ENCODE measurements at places on chromosomes 1 and 21. TPM values are rescaled to one million over a fixed set of nuclear protein-coding genes. Genes with fewer than 3 reads are reported as not detected.

Gene FOXD3
- not detected for total RNA-seq

Gene GBP6
- total RNA-seq, result not detected

Gene CHIA
- total RNA-seq, result not detected

DNA sequence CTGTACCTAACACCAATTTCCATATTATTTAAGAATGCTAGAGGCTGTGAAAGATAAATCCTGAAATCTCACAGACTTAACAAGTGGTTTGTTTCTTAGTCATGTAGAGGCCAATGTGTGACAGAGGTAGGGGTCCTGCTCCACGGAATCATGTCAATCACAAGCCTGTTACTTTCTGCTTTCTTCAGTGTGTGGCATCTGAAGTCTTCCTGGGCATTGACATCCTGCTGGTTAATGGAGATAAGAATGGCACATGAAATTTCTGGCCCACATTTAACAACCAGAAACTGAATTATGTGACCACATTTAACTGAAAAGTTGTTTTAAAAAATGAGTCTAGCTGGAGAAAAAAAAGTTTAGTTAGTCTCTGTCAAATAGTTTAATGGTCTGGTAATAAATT is 68.3 kb upstream of the PLA2G4A start:
- DNase-seq, result no peak

Gene NCF2
- not detected for total RNA-seq

Gene DIRAS3
- not detected for total RNA-seq

Gene EDN2
- total RNA-seq, result 2.2 TPM

DNA sequence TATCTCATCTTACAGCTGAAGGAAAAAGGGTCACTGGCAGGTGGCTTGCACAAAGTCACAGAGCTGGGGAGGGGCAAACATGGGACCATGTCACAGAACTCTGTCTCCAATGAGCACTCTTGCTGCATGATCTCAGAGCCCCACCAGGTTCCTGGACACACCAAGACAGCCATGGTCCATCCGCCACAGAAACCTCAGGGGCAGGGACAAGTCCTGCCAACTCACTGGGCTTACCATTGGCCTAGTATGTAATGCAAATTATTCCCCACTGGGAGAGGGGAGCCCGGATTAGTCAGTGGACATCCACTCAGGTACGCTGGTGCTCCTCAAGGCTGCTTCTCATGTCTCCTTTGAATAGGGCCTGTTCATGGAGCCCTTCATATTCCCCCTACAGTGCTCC is 14.2 kb downstream of the S100A7A start:
- no peak for DNase-seq

DNA sequence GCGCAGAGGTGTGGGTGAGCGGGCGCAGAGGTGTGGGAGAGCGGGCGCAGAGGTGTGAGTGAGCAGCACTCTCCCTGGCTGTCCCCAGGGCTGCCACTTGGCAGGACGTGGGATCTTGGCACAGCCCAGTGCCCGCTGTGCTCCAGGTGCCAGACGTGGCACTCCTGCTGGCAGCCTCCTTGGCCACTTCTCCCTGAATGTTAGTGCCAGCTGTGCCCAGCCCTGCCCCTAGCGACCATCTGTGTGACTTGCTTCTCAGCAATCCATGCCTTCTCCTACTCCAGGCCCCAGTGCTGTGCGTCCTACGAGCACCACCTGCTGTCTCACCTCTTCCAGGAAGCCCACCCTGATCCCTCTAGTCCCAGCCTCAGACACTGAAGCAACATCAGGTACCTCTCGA is 30.5 kb downstream of the KRTAP10-1 start:
- peak; percentile 34 for DNase-seq

Gene ESRRG
- not detected for total RNA-seq

DNA sequence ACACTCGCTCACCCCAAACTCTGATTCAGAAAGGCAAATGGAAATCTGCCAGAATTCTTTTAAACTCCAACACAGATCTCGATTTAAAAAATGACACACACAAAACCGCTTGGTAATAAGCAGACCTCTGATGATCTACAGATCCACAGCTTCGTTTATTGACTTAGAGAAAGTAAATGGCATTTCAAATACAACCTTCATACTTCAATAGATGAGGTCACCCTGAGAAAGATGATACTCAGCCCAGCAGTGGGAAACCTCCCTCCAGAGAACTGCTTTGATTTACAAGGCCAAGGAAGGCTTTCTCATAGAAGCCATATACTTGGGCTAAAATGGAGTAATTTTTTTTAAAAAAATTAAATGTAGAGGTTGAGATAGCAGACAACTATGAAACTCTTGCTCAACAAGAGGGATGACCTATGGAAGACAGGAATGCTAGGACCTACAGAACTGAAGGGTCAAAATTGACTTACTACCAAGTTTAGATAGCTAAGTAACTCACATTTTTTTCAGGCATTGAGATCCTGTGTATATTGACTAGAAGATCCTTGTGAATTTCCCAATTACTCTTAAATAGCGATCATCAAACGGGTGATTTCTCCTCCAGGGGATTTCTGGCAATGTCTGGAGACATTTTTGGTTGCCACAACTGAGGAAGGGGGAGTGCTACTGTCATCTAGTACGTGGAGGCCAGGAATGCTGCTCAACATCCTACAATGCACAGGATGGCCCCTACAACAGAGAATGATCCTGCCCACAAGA is 143.9 kb downstream of the CLIC6 start:
- DNase-seq, result no peak

- no peak for DNase-seq
Measured at GRCh38 chr1:38375035-38375434, 328.4 kb upstream of the POU3F1 start.

GRCh38 chr21:43618940-43619339 is 40.3 kb downstream of the HSF2BP start:
- DNase-seq, result no peak

GRCh38 chr1:31869449-31869848 is 53.6 kb upstream of the SPOCD1 start:
- no peak for DNase-seq

Gene NPPA
- not detected for total RNA-seq

Gene INSRR
- total RNA-seq, result not detected

GRCh38 chr1:182803846-182804245 is 14.3 kb downstream of the NPL start:
- DNase-seq, result no peak

- no peak for DNase-seq
Measured at GRCh38 chr1:240582953-240583352, 29.0 kb downstream of the GREM2 start.

- DNase-seq, result no peak
Measured at GRCh38 chr21:15249285-15249993, 184.6 kb upstream of the NRIP1 start.

GRCh38 chr1:40314721-40315238 is 2.3 kb downstream of the COL9A2 start:
- no peak for DNase-seq

DNA sequence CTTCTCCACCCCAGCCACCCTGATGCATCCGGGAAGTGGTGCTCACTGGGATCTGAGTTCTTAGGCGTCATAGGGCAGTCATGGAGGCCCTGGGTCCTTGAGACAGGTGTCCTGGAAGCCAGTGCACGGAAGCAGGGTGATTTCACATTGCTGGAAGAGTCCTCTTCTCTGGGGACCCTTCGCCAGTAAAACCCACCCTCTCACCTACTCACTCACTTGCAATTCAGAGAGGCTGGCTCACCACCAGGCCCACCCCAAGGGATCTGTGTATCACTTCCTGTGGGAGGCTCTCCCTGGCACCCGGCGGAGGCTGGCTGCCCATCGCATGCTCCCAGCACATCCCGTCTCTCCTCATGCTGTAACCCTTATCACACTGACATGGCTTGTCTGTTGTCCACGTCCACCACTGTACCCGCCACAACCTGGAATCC is 40.2 kb upstream of the EPS8L3 start:
- DNase-seq, result no peak

- peak; percentile 73 for DNase-seq
Measured at GRCh38 chr1:27668808-27669723, 2.9 kb downstream of the IFI6 start.

DNA sequence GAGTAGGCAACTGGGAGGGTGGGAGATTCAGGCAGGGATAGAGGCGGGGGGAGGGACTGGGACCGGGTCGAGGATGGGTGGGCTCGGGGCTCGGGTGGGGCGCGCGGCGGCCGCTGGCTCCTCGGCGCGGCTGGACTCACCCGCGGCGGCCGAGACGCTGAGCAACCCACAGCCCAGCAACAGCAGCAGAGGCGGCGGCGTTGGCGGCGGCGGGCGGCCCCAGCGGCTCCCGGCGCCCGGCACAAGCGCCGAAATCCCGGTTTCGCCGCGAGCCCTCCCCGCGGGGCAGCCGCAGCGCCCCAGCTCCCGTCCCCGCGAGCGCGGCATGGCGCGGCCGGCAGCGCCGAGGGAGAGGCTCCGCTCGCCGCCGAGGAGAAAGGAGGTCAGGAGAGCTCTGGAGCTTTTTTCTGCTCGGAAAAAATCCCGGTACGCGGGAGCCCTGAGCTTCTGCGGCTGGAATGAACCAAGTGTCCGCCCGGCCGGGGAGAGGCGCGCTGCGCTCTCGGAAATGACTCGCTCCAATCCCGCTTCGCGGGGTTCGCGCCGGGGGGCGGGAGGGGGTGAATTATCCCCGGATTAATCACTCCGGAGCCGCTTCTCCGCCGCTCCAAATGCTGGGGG is at the start of gene CSMD2:
Gene CSMD2, minus strand, starts transcription at position 460 of the 621 bp plus-strand sequence. Its CDS starts 133 bp downstream, at position 327.
- DNase-seq, result peak; percentile 75

GRCh38 chr1:182191381-182192115 is 130.0 kb upstream of the ZNF648 start:
- no peak for DNase-seq

Gene C1orf74
- 6.2 TPM for total RNA-seq

DNA sequence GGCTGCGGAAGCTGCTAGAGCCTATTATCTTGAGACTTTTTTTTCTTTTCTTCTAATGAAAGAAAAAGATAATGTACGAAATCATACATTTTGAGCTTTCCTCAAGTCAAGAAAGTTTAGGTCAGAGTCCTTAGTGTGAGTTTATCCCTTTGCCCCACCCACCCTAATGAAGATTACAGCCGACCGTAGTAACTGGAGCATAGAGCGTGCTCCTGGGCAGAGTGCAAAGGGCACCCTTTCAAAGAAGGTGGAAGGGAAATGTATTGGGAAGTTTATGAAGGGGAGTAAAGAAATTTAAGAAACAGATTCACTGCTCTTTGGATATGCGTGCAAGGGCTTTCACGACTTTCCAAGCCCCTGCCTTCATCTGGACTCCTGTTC is 17.2 kb downstream of the GNG12 start:
- no peak for DNase-seq

- DNase-seq, result peak; percentile 89
Measured at GRCh38 chr1:159214149-159214760, 9.6 kb downstream of the ACKR1 start.

Gene ANGPTL1
- total RNA-seq, result not detected

Gene CHI3L2
- not detected for total RNA-seq

GRCh38 chr1:246418565-246419312 is 88.3 kb downstream of the SMYD3 start:
- peak; percentile 97 for DNase-seq

Gene FABP3
- 0.25 TPM for total RNA-seq

Gene CNKSR1
- not detected for total RNA-seq

GRCh38 chr1:221937155-221937953 is 195.5 kb upstream of the DUSP10 start:
- no peak for DNase-seq

Gene SLC16A4
- 0.85 TPM for total RNA-seq

GRCh38 chr1:185444676-185445075 is 127.6 kb upstream of the IVNS1ABP start:
- DNase-seq, result no peak

GRCh38 chr1:20224546-20224945 is 38.2 kb upstream of the PLA2G2C start:
- DNase-seq, result no peak

- peak; percentile 25 for DNase-seq
Measured at GRCh38 chr1:27658951-27659496, 13.0 kb downstream of the IFI6 start.

DNA sequence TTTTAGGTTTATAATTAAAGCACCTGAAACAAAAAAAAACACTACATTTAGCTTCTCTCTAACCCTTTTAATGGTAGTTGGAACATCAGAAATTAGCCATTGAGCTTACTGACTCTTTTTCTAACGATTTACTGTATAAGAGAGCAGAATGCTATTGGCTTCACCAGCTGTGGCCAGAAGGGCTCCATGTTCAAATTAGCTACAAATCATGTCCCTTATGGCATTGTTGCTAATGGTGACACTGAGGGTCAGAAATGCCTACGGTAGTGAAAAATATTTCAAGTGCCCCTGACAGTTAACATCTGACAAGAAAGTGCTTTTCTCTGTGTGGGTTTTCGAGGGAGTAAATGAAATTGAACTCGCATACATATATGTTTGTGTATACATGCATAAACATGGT is 232.7 kb downstream of the NFIA start:
- DNase-seq, result no peak

- no peak for DNase-seq
Measured at GRCh38 chr1:197841158-197841557, 61.3 kb upstream of the C1orf53 start.

- DNase-seq, result no peak
Measured at GRCh38 chr1:238606896-238607295, 716.2 kb upstream of the ZP4 start.

Gene DRAXIN
- total RNA-seq, result 1.4 TPM
